ENCODE measurements at places on chromosomes 5 and 9. TPM values are rescaled to one million over a fixed set of nuclear protein-coding genes. Genes with fewer than 3 reads are reported as not detected.

Gene NIPAL4
- not detected for total RNA-seq

Gene HTR1A
- total RNA-seq, result not detected

Gene PCDHA11
- 0.12 TPM for total RNA-seq

Gene CDH18
- total RNA-seq, result not detected

Gene CFAP157
- total RNA-seq, result not detected

Gene MOB3B
- 2.9 TPM for total RNA-seq

Gene PFDN1
- 80.4 TPM for total RNA-seq

Gene IFNA21
- total RNA-seq, result not detected

Gene GBGT1
- 15.5 TPM for total RNA-seq

Gene NACC2
- 55.5 TPM for total RNA-seq

Gene FBN2
- total RNA-seq, result 4.6 TPM

Gene PKN3
- total RNA-seq, result 8.6 TPM

Gene LHX6
- total RNA-seq, result 3.2 TPM

Gene NR6A1
- total RNA-seq, result 2.6 TPM

Gene ATP6V1G1
- total RNA-seq, result 153 TPM

Gene TMEM203
- 31.4 TPM for total RNA-seq

Gene HRH2
- total RNA-seq, result 8.0 TPM

Gene KCNV2
- total RNA-seq, result not detected

Gene LAMC3
- 0.56 TPM for total RNA-seq

Gene SHROOM1
- 4.2 TPM for total RNA-seq

Gene DRD1
- not detected for total RNA-seq

Gene CLTB
- 341 TPM for total RNA-seq

Gene CTXN3
- total RNA-seq, result not detected

Gene CDC20B
- not detected for total RNA-seq

Gene FOXD4
- not detected for total RNA-seq

Gene MTRR
- total RNA-seq, result 16.2 TPM

Gene GNA14
- total RNA-seq, result 2.2 TPM

Gene PCDHB12
- 2.3 TPM for total RNA-seq

Gene MEGF10
- total RNA-seq, result 3.0 TPM

Gene SYK
- total RNA-seq, result 6.3 TPM

Gene SPINK4
- not detected for total RNA-seq

Gene PPP1R26
- total RNA-seq, result 17.4 TPM

Gene PRKAA1
- 52.5 TPM for total RNA-seq

Gene CYLC2
- total RNA-seq, result not detected

Gene SLC34A3
- not detected for total RNA-seq

Gene ALDOB
- 0.85 TPM for total RNA-seq

Gene AJM1
- 3.0 TPM for total RNA-seq

Gene DNM1
- 3.9 TPM for total RNA-seq

Gene ANKRD31
- 0.08 TPM for total RNA-seq

Gene SHOC1
- not detected for total RNA-seq

Gene SCGB3A2
- total RNA-seq, result not detected
